ENCODE measurements at places on chromosomes 5 and 9. TPM values are rescaled to one million over a fixed set of nuclear protein-coding genes. Genes with fewer than 3 reads are reported as not detected.

KIF12 gene
- not detected for total RNA-seq

DNA sequence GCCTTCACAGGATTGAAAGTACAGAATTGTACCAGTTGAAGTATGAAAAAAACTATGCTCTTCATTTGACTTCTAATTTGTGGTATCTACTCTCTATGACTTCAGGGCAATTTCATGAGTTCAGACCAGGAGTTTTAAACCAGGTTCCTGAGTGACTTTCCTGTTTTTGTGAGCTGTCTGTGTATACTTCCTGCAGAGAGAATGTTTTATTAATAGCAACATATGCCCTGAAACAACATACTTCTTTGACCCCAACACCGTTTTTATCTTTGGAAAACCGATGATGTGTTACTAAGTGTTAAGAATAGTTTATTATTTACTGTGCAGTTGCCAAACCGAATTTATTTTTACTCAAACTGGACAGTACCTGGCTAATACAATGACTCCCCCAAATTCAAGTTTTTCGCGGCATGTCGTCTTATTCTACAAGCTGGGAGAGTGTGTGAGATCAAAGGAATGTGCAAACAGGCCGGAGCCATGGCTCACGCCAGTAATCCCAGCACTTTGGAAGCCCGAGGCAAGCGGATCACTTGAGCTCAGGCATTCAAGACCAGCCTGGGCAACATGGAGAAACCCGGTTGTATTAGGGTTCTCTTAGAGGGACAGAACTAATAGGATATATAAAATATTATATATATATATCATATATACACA, 58.7 kb upstream of the ERBIN start:
- DNase-seq = no peak

CTXN3 gene
- not detected for total RNA-seq

DNA sequence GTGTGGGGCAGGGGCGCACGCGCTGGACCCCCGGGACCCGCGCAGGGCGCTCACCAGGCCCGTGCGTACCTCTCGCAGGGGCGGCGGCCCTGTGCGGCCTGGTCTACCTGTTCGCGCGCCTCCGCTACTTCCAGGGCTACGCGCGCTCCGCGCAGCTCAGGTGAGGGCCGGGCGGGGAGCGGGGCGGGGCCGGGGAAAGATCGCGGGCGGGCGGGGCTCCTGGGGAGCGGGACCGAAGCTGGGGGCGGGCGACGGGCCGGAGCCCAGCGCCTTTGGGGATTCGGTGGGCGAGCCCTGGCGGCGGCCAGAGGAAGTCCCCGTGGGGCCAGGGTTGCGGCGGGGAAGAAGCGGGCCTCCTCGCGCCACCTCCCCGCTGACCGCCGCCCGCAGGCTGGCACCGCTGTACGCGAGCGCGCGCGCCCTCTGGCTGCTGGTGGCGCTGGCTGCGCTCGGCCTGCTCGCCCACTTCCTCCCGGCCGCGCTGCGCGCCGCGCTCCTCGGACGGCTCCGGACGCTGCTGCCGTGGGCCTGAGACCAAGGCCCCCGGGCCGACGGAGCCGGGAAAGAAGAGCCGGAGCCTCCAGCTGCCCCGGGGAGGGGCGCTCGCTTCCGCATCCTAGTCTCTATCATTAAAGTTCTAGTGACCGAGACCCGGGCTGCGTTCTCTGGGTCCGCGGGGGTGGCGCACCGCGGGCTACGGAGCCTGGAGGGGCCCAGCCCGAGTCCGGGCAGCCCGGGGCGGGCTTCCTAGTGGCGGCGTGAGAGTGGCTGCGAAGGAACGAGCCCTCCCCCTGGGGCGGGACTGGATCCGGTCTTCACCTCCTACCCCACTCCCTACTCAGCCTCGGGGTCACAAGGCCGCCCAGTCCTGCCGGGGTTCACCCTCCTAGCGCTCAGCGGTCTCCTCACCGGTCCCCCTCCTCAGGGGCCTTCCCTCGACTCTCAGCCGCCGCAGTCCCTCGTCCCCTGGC, 2.4 kb downstream of the LTC4S start:
- DNase-seq = peak; percentile 83

DNA sequence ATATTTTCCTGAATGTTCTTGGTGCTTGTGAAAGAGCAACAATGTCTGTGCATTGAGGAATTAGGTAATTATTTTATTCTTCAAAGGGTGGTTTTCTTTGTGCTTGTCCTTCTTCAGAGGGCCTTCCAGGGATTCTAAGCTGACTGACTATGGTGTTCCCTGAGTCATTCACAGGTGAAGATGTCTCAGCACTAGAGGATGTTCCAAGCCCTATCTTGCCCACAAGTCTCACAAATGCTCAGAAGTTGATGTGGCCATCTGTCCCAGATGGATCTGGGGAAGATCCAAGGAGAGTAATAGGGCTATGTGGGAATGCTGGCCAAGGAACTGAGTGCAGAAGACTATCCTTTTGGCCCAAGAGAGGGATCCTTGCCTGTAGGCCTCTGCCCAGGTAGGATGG, 120.9 kb downstream of the ADAMTSL1 start:
- DNase-seq = no peak

GRCh38 chr5:15499528-15500324, at the start of gene FBXL7:
Gene FBXL7, plus strand, starts transcription at chr5:15500180.
- no peak for DNase-seq

DNA sequence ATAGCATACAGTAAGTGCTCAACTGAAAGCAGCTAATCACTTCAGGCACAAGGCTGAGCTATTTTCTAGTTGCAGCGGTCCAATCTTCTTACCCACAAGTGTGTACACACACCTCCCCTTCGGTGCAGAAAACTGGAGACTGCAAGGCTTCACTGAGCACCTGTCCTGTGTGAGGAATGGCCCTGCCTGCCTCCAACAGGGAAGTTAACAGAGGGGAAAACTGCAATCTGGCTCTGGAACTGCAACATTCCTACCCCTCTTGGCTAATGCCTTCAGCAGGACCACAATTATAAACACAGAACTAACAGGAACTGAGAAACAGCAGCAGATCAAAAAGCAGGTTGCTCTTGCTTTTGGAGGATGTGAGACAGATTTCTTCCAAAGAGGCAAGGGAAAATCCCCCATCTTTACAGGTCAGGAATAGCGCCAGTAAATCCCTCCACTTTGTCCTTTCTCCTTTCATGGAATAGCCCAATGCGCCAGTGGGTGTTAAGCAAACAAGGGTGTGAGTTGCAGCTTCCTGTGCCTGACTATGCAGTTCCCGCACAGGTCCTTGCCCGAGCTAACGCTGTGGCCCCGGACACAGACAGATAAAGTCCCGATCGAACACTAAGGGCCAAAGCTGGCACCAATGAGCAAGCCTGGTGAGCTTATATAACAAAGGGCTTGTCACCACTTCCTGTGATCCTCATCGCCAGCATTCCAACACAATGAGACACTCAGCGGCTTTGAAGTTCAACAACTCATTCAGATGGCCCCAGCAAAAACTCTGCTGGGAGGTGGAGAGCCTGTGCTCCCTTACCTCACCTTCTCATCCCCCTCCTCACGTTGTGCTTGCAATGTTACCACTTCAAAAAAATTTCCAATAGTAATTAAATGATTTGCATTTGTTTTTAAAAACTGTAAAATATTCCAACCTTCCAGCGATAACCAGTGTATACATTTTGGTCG, 21.5 kb downstream of the SHB start:
- no peak for DNase-seq

- DNase-seq = no peak
These were observed 54.9 kb downstream of the WDR41 start for GRCh38 chr5:77437194-77437593.

DNA sequence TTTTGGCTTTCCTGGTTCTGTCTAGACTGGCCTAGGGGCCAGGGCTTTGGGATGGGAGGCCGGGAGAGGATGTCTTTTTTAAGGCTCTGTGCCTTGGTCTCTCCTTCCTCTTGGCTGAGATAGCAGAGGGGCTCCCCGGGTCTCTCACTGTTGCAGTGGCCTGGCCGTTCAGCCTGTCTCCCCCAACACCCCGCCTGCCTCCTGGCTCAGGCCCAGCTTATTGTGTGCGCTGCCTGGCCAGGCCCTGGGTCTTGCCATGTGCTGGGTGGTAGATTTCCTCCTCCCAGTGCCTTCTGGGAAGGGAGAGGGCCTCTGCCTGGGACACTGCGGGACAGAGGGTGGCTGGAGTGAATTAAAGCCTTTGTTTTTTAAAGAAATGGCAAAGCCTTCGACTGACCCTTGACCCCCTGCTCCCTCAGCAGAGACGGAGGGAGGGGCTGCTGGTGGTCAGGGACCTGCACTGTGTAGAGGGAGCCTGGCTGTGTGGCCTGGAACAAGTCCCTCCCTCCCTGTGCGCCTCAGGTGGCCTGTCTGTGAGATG, 11.1 kb downstream of the FPGS start:
- no peak for DNase-seq

DNA sequence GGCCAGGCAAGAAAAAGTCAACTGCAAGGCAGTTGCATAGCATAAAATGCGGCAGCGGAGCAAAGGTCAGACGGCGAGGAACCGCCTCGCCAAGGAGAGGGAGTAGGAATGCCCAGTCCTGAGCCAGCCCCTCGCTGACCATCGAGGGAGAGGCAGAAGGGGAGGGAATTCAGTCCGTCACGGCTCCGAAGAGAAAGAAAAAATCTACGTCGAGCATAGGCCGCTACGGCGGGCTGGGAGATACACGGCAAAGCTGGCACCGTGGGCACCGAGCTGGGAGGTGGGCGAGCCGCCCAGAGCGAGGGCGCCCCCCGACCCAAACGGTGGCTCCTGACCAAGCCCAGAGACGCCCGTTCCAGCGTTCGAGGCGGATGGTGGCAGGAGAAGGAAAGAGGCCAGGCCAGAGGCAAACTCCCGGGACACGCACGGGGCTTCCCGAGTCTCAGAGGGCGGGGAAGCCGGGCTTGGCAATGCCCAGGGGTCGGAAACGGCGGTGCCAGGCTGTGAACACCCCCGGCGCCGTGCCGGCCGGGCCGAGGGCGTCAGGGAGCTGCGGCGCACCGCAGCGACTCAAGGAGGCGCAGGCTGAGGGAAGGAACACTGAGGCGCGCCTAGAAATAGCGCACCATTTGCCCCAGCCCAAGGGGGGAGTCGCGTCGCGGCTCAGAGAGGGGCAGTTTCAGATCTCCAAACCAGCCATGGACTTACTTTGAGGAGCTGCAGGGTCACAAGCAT, 518 bp downstream of the SPRY4 start:
- DNase-seq = peak; percentile 54

DNA sequence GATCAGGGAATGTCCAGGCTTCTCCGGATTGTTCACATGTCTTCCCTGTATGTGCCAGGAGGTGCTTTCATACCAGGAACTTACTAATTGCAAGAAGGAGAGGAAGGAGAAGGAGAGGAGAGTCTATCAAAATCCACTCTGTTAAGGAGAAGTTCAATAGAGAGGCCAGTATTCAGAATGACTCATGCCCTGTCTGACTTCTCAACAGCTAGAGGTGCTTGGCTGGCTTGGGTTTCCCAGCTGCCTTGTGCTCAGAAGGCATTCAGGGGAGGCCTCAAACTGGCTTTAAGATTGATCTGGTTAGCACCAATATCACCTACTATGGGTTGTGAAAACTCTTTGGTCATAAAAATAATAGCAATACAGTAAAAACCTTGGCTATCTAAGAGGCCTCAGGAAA, 167.9 kb upstream of the GLRA1 start:
- no peak for DNase-seq

GRCh38 chr5:144882739-144883283, 712.1 kb downstream of the KCTD16 start:
- DNase-seq = no peak

GRCh38 chr5:125276096-125276495, 529.7 kb upstream of the ZNF608 start:
- DNase-seq = no peak

DNA sequence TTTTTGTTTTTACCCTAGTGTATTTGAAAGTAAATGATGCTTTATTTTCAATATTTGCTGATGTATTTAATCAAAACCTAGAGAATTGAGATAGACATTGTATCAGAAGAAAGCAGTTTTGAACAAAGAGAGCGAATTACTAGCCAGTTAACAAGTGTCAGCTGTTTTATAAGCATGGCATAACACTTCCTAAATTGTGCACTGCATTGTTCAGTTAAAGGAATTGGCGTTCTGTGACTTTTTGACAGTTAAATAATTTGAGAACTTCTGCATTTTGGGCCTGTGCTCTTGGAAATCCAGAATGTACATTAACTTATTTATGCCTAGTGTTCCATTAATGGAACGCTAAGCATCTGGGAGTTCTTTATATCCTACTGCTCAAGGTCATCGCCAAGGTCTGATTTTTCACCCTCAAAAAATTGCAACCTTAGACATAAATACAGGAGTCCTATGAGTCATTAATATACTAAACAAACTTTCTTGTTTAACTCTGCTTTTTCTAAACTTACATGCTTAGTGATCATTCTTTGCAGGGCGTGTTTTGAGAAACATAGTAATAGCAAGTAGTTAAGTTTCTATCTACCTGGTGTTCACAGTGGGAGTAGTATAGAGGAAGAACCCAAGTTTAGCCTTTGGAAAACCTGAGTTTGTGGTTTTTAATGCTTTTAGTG, 31.1 kb downstream of the RASA1 start:
- no peak for DNase-seq

SHOC1 gene
- total RNA-seq = not detected

DNA sequence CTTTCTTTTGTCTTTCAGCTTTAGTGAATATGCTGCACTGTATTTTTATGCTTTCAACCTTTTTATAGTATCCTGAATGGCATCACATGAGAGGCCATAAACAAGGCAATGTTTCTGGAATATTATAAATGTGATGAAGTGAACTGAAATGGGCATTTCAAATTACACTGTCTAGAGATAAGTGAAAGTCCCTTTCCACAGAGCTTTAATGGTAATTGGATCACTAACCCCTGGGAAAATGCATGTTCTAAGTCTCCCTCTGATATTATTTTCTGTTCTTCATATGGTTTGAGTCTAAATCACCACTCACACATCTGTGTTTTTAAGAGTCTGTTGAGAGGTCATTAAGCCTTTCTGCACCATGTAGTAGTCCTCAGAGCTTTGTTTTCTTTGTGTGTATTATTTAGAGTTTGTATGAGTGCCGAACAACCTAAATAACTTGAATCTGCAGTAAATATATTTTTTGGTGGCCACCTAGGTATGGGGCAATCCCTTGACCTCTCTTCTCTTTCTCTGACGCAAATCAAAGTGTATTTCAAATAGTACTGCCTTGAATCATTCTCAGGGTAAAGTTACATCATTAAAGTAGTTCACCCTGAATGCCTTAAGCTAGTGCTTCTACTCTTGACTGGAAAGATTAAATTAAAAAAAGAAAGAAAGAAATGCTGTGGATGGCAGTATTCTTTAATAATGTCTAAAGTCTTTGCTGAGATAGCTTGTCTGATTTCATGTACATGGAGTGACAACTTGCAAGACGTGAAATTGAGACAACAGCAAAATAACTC, 1931.0 kb upstream of the CDH6 start:
- no peak for DNase-seq

GABBR2 gene
- not detected for total RNA-seq

GRCh38 chr9:20771729-20772128, 87.7 kb downstream of the FOCAD start:
- DNase-seq = no peak

FYB1 gene
- total RNA-seq = 127 TPM
